ENCODE measurements at places on chromosomes 2 and 18.

DNA sequence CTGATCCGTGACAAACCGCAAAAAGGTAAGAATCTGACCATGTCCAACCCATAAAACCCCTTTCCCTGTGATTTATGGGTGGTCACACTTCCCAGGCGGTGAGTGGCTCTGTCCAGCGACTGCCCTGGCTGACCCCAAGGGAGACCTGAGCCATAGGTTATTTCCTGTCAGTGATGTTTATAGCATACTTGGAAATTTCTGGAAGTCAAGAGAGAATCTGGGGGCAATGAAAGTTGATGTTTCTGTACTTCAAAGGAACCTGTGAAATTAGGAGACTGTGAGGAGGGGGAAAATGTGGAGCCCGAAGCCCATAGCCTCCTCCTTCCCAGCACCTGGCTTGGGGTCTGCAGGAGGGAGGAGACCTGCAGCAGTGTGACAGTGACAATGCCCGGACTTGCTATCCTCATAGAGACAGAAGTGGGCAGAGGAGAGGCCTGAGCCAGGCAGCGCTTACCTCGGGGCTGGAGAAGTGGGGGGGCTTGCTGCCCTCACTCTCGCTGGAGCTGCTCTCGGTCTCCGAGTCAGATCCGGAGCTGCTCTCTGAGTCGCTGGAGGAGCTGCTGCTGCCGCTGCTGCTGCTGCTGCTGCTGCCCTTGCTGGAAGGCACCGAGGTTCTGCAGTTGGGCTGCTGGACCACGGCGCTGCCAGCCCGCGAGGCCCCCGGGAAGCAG lies 111.3 kb upstream of the REV1 start:
- DNase-seq = no peak

DNA sequence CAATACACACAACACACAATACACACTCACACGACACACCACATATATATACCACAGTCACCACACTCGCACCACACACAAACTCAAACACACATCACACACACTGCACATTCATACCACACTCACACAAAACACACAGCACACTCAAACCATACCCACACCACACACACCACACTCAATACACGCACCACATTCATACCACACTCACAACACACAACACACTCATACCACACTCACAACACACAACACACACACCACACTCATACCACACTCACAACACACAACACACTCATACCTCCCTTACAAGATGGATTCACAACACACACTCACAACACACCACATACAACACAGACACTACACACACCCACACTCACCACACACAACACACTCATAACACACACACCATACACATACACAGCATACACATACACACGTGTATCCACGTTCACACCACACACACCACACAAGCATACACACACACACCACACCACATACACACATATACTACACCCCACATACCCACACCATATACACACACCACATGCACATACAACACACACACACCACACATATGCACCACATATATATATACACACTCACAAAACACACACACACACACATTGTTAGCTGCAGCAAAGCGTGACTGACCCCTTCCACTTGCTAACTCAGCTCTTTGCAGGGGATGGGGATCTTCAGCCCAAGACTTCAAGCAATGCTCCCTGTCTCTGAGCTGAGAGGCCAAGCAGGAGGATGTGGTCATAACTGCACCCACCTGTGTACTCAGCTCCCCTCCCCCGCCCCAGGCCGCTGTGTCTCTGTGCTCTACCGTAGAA lies 59.0 kb downstream of the SDC1 start:
- DNase-seq = no peak

- peak; percentile 63 for DNase-seq
Observed at GRCh38 chr2:171574149-171574795, 52.0 kb downstream of the CYBRD1 start.

GRCh38 chr2:64212346-64212745 lies 68.1 kb upstream of the PELI1 start:
- DNase-seq = no peak

- DNase-seq = no peak
Observed at GRCh38 chr2:17972991-17973390, 94.5 kb downstream of the KCNS3 start.

GRCh38 chr2:211413746-211414145 lies 857.3 kb downstream of the CPS1 start:
- DNase-seq = no peak

GRCh38 chr2:82657106-82657505 lies 1802.0 kb downstream of the SUCLG1 start:
- no peak for DNase-seq

- no peak for DNase-seq
Observed at GRCh38 chr18:3875376-3875775, 425.4 kb downstream of the TGIF1 start.

DNA sequence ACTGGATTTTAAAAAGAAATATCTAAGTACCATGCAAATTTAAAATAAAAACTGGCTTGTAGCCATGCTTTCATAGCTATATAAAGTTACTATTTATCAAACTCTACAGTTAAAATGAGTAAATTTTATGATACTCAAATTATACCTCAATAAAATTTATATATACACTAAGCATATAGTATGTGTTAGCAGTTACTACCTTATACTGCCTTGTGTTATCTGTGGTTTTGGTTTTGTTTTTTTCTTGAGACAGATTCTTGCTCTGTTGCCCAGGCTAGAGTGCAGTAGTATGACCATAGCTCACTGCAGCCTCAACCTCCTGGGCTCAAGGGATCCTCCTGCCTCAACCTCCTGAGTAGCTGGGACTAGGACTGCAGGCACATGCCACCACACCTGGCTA lies 342.1 kb downstream of the KIAA1328 start:
- DNase-seq = no peak

DNA sequence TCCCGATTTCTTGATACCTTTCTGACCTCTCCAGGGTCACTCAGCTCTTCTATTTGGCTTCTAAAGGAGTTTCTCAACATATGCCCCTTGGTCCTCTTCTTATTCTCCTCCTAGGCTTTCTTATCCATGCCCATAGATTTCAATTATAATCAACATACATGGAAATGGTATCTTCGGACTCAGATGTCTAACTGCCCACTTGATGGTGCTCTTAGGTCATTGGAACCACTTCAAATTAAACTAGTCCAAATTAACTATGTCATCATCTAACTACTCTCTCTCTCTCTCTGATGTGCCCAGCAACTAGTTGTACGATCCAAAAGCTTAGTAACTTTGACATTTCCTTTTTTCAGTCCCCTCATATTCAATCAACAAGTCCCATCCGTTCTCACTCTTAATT lies 43.2 kb upstream of the GPR75 start:
- no peak for DNase-seq
